Activated CD8-positive, alpha-beta memory T cell treated with anti-CD3 and anti-CD28 coated beads for 4 hours (primary cell): ENCODE measurements at places on chromosomes 4 and X.
A peak's percentile ranks its signal among the peaks of the same experiment; 100 is the strongest.

DNA sequence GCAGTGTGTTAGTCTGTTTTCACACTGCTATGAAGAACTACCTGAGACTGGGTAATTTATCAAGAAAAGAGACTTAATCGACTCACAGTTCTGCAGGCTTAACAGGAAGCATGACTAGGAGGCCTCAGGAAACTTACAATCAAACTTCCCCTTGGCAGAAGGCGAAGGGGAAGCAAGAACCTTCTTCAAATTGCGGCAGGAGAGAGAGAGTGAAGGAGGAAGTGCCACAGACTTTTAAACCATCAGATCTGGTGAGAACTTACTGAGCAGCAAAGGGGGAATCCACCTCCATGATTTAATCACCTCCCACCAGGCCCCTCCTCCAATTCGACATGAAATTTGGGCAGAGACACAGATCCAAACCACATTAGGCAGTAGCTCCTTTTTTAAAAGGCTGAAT is 59.2 kb upstream of the LEF1 start:
- DNase-seq, result no peak

DNA sequence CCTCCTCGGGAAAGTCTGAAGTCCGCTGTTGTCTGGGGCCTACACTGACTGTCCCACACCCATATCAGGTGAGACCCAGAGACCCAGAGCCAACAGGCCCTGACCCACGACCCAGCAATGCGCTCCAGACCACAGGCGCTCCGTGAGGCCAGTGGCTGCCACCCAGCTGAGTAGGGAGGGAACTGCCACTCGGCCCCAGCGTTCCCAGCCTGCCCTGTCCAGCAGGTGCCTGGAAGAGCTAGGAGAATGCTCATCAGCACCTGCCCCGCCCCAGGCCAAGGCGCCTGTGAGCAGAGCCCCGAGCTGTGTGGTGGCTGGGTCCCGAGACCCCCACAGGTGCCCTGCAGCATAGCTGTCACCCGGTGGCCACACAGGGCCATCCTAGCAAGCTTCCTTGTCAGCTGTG is 2.7 kb downstream of the SPON2 start:
- DNase-seq, result no peak

DNA sequence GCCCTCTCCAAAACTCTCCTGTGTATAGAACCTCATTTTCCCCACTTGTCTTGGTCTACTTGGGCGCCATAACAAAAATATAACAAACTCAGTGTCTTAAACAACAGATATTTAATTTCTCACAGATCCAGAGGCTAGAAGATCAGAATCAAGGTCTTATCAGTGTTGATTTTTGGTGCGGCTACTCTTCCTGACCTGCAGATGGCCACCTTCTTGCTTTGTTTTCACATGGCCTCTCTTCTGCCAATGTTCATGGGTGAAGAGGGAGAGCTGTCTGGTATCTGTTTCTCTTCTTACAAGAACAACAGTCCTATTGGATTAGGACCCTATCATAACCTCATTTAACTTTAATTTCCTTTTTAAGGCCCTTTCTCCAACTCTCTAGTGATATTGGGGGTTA is 177.3 kb downstream of the PABPC4L start:
- DNase-seq, result no peak

DNA sequence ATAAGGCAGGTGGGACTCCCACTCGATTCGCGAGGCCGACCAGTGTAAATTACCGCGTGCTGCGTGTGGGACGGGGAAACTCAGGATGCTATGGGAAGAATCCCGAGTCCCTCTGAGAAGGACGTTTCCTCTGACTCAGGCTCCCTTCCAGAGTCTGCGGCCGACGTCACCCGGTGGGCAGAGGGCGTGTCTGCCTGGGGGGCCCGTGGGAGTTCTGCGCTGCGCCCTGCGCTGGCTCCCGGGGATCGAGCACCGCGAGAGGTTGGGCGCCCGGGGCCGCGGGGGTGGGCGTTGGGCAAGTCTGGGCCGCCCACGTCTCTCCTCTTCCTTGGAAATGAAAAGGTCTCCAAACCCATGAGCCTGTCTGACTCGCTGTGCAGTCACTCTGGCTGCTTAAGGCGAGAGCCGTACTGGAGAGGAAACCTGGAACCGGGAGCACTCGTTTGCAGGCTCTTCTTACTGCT is 568 bp downstream of the NIPAL1 start:
- peak; percentile 17 for DNase-seq

GRCh38 chr4:118849867-118850487 is 14.1 kb upstream of the SEC24D start:
- no peak for DNase-seq

- DNase-seq, result no peak
Measured at GRCh38 chr4:145861336-145862318, 77.0 kb downstream of the ZNF827 start.

DNA sequence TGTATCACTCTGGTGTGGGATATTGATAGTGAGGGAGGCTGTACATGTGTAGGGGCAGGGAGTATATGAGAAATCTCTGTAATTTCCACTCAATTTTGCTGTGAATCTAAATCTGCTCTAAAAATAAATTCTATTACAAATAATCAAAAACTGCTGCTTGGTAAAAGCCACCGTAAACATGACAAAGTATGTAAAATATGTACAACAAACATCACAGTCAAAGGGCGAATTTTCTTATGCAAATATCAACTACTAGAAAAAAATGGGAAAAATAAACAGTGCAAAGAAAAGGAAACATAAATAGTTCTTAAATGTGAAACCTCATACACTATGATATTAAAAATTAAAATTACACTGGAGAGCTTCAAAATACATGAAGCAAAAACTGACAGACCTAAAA is 105.1 kb upstream of the DCLK2 start:
- no peak for DNase-seq

DNA sequence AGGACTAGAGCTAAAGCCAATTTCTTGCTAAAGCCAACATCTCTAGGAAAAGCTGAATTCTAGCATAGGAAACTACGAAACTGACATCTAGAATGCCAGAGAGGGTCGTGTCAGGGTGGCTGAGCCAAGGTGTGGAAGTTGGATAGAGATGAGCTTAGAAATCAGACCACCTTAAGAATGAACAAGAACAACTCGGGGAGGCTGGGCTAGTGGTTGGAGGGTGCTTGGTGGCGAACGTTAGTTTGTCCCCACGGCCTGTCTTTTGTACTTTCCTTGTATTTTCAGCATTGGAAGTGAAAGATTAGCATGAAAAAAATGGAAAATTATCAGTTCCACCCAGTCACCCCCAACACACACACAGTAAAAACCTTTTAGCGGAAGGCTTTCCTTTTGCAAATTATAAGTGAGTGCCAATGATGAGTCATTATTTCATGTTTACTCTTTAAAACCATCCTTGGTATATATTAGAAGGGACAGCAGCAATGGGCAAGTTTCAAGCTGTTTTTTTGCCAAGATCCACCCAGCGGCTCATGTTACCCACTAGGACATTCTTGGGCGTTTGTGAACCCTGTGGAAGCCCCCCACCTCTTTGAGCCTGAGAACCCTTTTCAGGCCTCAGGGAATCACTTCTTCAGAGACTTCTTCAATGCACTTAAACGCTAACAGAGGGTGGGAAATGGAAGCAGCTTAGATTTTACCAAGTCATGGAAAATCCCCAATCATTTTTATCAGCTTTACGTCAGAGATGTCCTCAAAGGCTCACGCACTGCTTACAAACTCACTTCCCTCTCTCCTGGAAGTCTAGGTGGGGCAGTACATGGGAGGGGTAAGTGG is 4.9 kb upstream of the PPEF1 start:
- no peak for DNase-seq

GRCh38 chrX:51742586-51742985 is 656 bp upstream of the GSPT2 start:
- no peak for DNase-seq

DNA sequence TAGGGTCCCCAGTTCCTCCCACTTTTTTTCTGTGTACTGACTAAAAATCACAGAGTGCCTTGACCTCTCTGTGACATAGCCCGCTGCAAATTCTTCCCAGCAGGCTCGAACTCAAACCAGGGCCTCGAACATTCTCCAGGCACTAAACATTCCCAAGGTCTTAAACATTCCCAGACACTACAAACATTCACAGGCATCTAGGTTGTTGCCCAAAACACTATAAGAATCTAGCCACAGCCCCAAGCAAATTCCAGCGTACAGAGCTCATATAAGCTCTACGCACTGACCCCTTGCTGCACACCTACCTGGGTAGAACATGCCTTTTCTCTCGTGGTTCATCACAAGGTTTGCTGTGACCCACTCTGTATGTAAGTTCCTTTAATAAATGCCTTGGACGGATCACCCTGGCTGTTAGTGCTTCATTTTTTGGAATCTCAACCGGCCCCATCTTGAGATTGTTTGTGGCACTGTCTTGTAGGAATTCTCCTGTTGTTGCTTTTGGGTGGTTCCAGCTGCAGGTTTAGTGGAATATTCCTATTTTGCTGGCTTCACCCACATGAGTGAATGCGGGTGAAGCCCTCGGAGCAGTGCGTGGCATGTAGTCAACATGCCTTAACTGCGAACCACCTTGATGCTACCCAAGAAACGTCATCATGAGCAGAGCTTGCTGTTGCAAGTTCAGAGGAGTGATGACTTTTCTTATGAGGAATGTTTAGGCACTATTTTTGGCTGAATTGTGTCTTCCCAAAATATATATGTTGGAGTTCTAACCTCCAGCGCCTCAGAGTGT is 230.0 kb downstream of the HS3ST1 start:
- no peak for DNase-seq

- DNase-seq, result no peak
Measured at GRCh38 chr4:158538911-158539310, 17.2 kb downstream of the RXFP1 start.

DNA sequence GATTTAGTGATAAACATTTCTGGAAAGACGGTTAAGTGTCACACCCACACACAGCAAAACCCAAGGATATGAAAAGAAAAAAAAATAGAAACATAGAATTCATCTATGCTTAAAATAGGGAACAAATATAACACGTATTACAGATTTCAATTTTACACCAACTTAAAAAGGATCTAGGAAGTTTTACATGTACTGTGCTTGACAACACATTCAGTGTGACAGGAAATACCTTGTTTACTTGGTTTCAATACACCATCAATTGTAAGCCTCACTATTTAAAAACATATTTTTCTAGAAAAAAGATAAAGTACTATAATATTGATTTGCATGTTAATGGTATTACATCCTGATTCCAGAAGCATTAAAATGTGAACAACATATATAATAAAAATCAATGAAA is 77.0 kb upstream of the SPRY1 start:
- no peak for DNase-seq

DNA sequence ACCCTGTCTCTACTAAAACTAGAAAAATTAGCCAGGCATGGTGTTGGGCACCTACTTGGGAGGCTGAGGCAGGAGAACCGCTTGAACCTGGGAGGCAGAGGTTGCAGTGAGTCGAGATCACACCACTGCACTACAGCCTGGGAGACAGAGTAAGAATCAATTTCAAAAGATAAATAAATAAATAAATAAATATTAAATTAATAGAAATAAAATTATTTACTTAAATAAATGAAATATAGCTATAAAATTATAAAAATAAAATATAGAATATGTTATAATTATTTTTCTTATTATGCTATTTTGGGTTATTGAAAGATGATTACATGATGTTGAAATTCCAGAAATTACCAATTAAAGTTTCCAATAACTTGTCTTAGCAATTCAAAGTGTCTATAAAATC is 1029.8 kb upstream of the AGA start:
- no peak for DNase-seq

DNA sequence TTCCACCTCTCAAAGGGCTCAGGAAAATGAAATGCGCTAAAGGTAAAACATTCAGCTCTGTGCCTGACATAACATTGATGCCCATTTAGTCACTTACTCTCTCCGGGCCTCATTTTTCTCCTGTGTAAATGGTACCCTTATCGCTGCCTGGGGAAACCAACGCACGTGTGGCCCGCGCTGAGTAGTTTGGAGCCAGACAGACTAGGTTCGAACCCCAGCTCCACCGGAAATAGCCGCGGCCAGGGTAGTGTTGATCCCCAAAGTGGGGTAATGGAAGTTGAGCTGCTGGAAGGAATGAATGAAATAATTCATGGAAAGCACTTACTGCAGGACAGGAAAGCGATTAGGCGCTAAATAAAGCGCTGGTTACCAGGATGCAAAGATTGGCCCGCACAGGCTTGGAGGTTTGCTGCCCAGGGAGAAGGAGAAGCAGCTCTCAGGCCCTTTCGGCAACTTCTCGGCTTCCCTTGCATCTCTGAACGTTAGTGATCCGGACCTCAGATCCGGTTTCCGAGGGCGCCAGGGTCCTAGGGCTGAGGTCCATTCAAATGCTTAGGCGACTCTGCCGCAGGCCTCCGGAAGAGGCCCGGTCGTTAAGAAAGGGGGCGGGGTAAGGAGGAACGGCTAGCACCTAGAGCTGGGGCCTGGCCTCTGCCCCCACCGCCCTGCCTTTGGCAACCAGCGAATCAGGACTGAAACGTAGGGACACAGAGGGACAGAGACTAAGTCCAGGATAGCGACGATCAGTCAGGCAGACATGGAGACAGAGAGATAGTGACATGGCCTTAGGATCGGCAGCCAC is 13.3 kb downstream of the NKX3-2 start:
- no peak for DNase-seq

DNA sequence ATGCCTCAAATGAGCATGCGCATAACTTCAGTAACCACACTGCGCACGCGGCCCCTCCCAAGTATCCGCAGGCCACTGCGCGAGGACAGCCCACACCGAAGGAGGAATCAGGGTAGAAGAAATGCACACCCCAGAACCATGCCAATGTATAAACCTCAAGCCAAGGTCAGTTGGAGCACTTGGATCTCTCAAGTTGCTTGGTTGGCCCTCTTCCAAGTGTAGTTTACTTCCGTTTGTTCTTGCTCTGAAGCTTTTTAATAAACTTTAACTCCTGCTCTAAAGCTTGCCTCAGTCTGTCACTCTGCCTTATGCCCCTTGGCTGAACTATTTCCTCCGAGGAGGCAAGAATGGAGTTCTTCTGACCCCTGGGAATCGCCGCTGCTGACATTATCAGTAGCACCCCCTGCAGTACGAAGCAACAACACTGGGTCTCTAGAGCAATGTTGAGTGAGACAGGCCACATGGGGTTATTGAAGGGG is 22.0 kb upstream of the SPINK2 start:
- no peak for DNase-seq

- no peak for DNase-seq
Measured at GRCh38 chr4:20428436-20429160, 176.9 kb downstream of the SLIT2 start.

DNA sequence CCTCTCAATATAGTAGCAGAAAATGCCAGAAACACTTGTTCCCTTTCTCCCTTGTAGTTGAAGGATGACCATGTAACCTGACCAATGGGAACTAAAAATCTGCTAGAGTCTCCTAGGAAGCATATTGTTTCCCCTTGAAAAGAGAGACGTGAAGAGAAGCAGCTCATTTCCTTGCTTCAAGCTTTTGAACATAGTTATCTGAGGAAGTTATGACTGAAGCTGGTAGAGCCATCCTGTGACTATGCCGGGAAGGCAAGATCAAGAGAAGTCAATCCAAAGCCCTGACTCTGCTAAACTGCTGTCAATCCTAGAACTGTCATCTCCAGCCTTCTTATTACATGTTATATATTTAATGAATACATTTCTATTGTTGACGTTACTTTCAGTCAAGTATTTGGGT is 66.6 kb downstream of the EIF4E start:
- DNase-seq, result no peak

- no peak for DNase-seq
Measured at GRCh38 chr4:187493661-187494060, 501.9 kb upstream of the ZFP42 start.
